ENCODE measurements at places on chromosomes 5 and 9.

GRCh38 chr5:33737284-33737683 is 154.5 kb downstream of the ADAMTS12 start:
- no peak for DNase-seq

GRCh38 chr9:68513385-68513784 is 27.3 kb downstream of the TMEM252 start:
- DNase-seq = no peak

DNA sequence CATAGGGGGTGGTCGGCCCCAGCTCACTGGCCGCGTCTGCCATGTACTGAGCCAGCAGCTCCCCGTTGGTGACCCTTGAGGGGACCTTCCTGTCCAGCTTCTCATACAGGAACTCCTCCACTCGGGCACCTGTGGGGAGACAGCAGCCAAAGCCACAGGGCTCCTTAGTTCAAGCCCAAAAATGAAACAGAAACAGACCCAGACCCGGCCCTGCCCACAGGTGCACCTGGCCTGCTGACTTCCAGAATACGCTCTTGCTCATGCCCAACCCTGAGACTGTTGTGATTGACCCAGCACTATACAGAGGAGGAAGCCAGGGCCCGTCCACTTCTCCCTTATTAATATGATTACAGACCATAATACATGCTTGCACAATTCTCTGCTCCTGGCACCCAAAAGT is 7.0 kb downstream of the SH3GLB2 start:
- no peak for DNase-seq

DNA sequence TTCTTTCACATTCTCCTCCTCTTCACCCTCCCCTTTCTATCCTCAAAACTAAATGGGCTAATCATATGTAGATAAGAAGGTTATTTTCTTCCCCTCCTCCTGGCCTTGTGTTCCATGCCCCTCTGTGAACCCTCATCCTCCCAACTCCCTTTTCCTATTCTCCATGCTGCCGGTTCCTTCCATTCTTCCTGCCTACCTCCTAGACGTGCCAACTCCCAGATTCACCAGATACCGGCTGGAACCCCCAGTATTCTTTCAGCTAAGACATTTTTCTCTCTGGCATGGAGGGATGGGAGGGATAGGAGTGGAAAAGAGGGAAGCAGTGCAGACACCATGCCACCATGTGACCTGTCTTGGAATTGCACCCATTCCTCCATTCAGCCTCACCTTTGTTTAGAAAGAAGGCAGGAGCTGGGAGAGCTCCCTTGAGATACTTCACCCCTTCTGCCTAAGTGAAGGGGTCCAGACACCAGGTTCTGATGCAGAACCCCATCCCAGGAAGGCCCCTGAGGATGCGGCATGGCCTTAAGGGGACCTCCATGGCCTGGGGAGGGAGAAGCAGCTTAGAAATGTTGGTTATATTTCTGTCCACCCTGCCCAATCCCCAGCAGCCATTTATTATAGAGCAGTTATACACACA is 4.8 kb downstream of the DNAJB5 start:
- DNase-seq = no peak

- DNase-seq = no peak
Observed at GRCh38 chr9:24712206-24712605, 166.5 kb upstream of the IZUMO3 start.

- no peak for DNase-seq
Observed at GRCh38 chr9:99971410-99971809, 65.0 kb downstream of the STX17 start.

GRCh38 chr5:89842531-89842930 is 567.0 kb downstream of the CETN3 start:
- no peak for DNase-seq

DNA sequence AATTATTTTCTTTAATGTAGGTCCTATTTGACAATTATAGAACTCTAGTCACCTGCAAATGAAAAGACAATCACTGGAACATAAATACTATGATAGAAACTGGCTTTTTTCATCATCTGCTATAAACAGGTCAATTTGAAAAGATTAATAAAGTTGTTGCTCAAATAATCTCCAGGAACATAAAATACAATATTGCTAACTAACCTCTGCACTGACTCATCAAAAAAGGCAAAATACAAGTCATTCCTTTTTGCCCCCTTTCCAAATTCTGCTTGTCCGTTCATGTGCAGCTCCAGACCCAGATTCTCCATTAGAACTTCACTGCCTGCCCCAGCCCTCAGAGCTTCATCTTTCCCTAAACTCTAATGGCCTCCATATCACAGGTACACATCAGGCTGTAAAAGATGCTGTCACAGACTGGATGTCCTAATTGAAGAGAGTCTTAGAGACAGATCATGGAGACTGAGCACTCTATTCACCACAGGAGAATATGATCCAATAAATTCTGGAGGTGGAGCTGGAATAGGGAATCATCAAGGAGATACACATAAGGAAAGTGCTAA is 1.6 kb downstream of the DCTN4 start:
- no peak for DNase-seq

DNA sequence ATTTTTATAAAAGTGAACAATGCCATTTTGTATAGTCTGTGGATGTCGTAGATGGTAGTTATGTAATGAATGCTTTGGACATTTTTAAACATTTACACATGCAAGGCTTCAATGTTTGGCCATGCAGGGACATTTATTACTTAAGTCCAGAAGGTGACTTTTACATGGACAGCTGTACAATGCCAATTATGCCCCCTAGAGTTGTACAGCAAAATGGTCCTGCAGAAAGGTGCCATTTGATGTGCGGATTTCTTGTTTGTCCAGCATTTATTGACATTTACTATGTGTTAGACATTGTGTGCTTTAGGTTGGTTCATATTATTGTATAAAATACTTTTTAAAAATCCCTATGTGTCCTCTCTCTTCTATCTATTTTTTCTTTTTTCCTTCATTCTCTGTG is 22.5 kb upstream of the COMMD10 start:
- DNase-seq = no peak

Measured in cortex of kidney (tissue), 1 donor.